Stimulated activated CD4-positive, alpha-beta T cell treated with anti-CD3 and anti-CD28 coated beads, Interleukin-1b, Interleukin-23, amount 100 ng/mL, for 48 hours (primary cell): ENCODE measurements at places on chromosomes 1 and 21.
A peak's percentile ranks its signal among the peaks of the same experiment; 100 is the strongest.

GRCh38 chr1:27395441-27396195 lies 3.2 kb downstream of the GPR3 start:
- DNase-seq: peak; percentile 79

- DNase-seq: no peak
Observed at GRCh38 chr1:48923116-48923515, 146.4 kb upstream of the BEND5 start.

DNA sequence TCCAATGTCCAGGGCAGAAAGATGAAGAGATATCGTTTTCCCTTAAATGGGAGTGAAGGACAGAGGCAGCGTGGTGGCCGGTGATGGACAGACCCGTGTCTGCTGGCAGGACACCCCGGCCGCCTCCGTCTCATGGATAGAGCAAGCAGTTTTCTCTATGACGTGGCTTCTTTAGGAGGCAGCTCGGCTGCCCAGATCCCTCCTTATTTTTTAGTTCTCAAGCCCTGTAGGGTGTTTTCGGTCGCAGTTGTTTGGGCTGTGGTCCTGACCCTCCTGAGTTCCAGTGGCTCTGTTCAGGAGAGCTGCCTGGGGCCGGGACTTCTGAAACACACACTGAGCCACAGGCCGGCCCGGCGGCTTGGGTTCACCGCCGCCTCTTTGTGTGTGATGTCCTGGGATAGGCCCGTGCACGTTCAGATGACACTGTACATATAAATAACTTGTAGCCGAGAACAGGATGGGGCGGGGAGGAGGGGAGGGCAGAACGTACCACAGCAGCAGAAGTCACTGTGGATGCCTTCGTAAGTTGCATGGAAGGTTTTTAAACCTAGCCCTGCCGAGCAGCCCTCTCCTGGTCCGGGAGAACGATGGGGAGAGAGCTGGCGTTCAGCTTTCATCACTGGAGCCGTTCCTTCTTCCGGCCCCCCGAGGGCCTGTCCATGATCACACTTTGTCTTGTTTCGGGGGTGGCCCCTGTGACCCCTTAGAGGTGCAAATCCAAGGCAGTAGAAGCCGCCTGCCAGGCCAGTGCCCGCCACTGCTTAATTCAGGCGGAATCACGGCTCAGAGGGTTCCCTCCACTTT lies 65.2 kb downstream of the SIK1 start:
- DNase-seq: peak; percentile 30

GRCh38 chr21:45407629-45408247 lies 2.8 kb downstream of the COL18A1 start:
- no peak for DNase-seq

DNA sequence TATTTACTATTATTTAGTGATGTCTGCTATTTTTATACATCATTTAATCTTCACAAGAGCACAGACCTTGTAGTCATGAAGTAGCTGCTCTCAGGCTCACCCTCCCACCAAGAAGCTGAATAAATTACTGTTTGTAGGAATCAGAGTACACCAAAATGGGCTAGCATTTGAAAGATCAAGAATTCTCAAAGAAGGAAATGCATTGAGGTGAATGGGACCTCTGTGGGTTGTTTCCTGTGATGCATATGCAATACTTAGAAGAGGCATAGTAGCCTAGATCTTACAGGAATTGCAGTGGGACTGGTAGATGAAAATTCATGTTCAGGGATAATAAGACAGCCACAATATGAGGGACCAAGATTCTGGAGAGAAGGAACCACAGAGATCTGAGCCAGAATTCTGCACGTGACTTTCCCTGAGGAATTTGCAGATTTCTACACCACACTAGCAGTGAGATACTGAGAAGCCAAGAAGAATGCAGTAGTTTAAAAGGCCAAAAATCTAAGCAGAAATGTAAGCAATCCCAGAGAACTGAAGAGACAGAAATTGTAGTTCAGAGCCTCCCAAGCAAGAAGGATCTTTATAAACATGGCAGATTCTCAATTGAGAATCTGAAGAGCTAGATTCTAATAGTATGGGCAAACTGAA lies 307.0 kb downstream of the ST6GALNAC3 start:
- no peak for DNase-seq

- no peak for DNase-seq
Observed at GRCh38 chr1:7409278-7409677, 361.8 kb upstream of the VAMP3 start.

DNA sequence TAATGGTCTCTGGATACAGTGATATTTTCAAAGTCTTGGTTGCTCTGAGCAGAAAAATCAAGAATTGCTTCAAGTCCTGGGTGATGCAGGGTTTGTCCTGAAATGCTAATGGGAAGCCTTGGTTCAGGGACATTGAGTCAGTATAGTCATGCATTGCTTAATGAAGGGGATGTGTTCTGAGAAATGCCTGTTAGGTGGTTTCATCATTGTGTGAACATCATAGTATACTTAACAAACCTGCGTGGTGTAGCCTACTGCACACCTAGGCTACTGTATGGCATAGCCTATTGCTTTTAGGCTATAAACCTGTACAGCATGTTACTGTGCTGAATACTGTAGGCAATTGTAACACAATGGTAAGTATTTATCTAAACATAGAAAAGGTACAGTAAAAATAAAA lies 36.4 kb downstream of the TBCE start:
- DNase-seq: no peak

GRCh38 chr1:101043776-101044175 lies 18.2 kb upstream of the DPH5 start:
- DNase-seq: no peak

- no peak for DNase-seq
Observed at GRCh38 chr1:59433440-59433813, 136.5 kb downstream of the FGGY start.

DNA sequence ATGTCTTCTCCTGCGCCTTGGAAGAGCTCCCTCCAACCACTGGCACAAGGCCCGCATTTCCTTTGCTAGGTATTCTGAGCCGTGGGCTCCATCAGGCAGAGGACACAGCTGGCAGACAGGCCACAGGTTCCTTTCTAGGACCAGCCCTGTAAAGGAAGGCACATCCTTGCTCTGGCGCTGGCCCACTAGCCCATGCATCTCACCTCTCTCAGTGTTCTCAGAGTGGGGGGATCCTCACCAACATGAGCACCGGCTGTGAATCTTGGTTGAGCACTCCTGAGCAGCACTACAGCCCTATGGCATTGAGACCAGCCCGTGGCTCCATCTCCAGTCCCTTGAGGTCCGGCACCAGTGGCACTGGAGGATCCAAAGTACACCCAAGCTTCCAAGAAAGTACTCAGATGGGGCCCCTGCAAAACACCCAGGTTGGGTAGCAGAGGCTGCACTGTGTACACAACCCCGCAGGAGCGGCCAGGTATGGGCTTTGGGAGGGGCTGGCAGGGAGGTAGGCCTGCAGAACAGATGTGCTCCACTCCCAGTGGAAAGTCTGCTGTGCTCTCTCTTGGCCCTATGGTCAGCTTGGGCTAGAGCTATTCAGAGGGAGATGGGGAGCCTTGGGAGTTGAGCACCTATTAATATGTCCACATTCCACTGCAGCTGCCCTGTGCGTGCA lies 47.1 kb upstream of the PLPPR5 start:
- DNase-seq: no peak

DNA sequence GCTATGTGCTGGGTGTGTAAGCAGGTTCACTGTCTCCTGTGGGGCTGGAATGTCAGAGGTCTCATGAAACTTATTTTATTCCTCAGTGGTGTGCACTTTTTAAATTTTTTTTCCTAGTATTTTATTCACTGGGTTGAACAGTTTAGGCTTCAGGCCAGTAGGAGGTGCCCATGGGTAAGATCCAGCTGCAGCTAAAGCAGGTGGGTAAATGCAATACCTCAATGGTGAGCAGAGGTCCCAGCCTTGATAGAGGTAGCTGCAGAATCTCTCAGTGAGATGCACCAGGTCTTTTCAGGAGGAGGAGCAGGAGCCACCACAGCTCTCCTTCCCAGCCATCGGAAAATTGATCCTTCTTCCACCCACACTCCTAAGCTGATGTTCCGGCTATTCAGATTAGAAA lies 12.6 kb upstream of the OR6N2 start:
- DNase-seq: peak; percentile 39

DNA sequence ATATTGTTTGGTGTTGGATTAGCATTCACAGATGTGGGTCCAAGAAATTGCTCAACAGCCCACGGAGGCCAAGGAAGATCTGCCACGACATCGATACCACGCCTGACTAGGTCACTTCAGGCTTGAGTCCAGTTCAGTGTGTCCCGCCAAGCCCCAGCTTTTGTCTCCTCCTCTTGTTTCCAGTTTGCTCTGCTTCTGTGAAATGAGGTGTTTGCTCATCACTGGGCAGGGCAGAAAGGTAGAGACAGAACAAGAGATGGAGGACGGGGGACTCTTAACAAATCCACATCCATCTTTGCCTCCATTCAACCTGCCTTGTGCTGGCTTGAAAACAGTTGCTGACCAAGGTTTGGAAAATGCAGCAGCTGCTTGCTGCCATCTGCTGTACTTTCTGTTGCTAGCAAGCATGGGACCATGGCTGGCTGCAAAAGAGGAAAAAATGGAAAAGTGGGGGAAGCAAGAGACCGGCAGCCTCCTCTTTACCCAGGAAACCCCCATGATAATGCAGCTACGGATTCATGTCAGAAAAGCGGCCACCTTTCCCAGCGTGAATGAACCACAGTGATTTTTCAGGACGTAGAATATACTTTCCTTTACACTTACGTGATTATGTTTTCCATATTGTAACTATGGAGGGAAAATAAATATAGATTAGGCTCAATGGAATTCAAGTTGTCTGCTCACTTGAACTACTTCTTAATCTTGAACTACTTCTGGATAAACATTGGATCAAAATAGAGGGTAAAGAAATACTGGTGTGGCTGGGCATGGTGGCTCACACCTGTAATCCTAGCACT lies 80.2 kb upstream of the GREM2 start:
- no peak for DNase-seq

- DNase-seq: no peak
Observed at GRCh38 chr1:156664046-156664766, 13.0 kb downstream of the NES start.

- no peak for DNase-seq
Observed at GRCh38 chr1:180926164-180926981, 13.7 kb downstream of the KIAA1614 start.

DNA sequence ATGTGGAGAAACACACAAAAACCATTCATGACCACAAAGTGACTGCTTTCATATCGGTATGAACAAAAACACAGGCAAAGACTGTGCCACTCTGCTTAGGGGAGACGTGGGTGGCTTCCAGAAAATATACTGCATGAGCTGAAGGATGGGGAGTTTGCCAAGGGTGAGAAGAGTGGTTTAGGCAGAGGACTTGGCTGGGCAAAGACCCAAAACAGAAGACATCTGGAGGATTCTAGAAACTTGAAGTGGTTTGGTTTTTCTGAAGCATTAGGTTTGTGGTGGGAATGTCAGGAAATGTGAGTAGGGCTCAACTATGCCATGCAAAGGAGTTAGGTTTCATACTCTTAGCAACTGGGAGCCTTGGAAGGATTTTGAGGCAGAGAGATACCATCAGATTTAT lies 26.6 kb upstream of the DNM3 start:
- no peak for DNase-seq

- DNase-seq: no peak
Observed at GRCh38 chr1:213976665-213977485, 10.9 kb upstream of the PROX1 start.

DNA sequence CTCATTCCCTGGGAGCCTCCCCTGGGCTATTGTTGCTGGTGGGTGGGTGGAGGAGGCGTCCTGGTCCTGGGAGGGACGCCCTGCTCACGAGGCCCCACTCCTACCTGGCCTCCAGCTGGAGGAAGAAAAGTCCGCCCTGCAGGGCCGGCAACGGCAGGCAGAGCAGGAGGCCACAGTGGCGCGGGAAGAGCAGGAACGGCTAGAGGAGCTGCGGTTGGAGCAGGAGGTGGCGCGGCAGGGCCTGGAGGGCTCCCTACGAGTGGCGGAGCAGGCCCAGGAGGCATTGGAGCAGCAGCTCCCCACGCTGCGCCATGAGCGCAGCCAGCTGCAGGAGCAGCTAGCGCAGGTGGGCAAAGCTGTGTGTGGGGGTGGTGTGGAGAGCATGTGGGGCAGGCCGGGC lies 24.9 kb downstream of the CROCC start:
- no peak for DNase-seq

- DNase-seq: no peak
Observed at GRCh38 chr21:36700295-36700970, 1.5 kb downstream of the SIM2 start.

DNA sequence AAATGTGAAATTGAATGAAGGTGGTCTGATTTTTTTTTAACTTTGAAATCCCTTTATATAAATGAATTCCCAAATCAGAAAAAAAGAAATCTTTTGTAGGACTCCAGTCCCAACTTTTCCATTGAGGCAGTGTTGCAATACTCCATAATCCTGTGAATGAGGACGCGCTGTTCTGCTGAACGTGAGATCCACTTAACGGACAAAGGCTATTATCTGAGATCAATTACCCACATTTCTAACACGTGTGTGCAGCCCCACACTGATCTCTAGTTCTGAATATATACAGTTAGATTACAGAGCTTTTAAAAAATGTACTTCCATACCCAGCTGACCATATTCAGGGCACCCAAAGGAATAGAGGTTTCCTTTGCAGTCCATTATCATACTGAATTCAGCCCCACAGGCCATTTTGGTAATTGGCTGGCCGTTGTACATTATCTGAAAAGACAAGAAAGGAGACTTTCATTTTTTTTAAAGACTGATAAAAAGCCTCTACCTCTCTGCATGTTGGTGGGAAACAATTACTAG lies 19.0 kb downstream of the RCC2 start:
- no peak for DNase-seq

- no peak for DNase-seq
Observed at GRCh38 chr1:33268457-33268856, 12.2 kb downstream of the ZNF362 start.

- no peak for DNase-seq
Observed at GRCh38 chr21:21806711-21807597, 808.7 kb downstream of the NCAM2 start.

DNA sequence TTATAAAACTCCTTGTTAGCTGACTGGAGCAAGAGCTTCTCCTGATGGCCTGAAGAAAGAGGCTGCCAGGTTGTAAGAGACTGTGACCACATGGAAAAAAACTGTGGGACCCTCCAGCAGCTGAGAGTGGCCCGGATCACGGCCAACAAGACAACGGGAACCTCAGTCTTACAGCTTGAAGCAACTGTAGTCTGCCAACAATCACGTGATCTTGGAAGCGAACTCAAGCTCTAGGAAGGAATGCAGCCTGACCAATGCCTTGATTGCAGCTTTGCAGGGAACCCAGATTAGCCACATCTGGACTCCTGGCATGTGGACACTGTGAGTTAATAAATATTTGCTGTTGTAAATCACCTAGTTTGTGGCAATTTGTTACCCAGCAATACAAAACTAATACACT lies 442.6 kb upstream of the PRMT6 start:
- no peak for DNase-seq
